ENCODE measurements at places on chromosomes 3 and 15.

GRCh38 chr3:33050071-33050653 is 46.8 kb downstream of the GLB1 start:
- no peak for DNase-seq

DNA sequence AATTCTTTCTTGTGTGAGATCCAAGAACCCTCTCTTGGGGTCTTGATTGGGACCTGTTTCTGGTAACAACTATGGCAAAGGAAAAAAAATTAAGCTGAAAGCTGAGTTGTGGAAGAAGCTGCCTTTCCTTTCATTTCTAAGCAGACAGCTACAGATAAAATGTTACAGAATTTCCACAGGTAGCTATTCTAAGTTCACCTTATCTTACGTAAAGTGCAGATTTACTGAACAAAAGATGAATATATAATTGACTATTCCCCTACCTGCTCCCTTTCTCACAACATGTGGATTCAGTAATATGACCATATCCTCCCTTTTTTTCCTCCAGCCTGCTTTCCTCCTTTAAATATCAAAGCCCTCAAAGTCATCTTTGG is 36.6 kb downstream of the CLEC3B start:
- no peak for DNase-seq

DNA sequence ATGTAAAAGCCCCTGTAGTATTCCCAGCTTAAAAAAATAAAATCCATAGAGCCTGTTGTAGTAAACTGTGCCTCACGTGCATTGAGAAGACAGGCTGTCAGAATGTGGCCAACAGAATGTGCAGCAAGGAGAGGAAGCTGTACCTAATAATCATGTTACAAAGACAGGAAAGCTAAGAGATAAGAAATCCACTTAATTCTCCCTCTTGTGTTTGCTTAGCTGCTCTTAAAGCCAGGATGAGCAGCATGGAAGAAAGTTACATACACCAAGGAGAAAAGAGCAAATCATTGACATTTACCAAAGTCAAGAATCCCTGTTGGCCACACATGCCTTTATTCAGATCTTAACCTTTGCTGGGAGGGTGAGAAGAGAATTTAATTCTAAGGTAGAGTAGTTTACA is 85.9 kb downstream of the TNIK start:
- DNase-seq = no peak

DNA sequence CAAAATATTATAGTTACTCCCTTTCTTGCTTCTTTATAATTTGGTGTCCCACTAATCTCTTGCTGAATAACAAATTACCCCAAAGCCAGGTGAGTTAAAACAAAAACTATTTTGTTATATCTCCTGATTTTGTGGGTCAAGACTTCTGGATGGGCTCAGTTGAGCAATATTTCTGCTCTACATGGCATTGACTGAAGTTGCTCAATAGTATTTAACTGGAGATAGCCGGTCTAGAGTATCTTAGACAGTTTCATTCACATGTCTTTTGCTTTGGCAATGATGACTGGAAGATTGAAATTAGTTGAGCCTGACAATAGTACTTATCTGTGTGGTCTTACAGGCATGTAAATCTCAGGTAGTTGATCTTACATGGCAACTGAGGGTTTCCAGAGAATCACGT is 51.0 kb upstream of the TP63 start:
- no peak for DNase-seq

DNA sequence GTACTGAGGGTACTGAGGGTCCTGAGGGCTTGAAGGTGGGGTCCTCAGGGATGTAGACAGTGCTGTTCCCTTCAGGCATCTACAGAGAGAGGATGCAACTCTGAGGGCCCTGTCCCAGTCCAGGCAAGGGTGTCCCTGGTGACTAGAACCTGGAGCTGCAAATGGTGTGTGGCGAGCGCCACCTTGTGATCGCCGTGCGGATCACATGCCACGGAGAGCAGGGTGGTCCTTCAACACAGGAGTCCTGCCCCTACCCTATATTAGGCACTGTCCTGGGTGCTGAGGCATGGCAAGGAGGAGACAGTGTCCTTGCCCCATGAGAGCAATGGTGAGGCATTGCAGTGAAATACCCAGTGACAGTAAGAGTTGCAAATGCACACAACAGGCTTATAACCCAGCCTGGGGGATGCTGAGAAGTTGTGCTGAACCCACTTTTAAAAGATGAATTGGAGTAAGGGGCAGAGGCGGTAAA is 23.6 kb downstream of the RHCG start:
- DNase-seq = no peak

DNA sequence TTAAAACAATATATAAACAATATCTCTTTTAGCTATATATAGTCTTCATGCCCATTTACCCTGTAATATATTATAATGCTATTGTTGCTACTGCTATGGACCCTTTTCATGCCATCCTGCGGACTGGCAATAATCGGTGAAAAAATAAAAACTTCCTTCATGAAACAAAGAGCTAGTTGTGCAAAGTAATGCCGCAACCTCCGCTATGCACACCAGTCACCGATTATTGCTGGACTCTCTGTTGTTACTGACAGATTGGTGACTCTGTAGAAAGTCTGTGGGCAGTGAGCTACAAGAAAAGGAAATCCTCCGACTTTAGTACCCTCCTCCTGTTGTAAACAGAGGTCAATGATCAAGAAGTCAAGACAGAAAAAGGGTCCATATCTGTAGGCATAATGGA is 17.9 kb upstream of the ICE2 start:
- DNase-seq = no peak

DNA sequence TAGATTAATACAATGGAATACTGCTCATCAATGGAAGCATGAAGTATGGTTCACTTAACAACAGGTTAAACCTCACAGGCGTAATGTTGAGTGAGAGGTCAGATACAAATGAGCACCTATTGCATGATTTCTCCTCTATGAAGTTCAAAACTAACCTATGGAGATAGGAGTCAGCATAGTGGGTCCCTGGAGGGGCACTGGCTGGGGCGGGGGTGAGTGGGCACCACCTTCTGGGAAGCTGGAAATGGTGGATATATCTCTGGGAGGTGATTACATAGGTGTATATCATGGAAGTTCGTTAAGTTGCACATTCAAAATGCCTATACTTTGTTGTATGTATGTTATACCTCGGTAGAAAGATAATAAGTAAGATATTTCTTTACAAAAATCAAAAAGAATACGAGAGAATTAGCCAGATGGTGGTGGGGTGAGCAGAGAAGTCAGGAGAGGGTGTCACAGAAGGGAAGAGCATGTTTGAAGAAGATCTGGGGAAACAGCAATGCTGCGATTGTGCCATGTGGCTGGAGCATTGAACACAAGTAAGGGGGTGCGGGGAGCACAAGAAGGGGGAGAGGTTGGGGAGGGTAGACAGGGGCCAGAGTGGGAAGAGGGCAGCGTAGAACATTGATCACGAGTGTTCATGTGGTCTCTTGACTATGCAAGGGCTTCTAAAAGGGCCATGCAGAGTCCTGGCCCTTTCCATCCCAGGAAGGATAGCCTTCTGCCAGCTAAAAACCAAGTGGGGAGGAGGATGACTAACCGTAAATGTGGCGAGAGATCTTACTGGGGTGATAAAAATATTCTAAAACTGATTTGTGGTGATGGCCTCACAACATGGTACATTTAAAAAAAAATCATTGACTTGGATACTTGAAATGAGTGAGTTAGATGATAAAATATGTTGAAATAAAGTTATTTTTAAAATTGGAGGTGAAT is 30.2 kb downstream of the ITGA11 start:
- no peak for DNase-seq

DNA sequence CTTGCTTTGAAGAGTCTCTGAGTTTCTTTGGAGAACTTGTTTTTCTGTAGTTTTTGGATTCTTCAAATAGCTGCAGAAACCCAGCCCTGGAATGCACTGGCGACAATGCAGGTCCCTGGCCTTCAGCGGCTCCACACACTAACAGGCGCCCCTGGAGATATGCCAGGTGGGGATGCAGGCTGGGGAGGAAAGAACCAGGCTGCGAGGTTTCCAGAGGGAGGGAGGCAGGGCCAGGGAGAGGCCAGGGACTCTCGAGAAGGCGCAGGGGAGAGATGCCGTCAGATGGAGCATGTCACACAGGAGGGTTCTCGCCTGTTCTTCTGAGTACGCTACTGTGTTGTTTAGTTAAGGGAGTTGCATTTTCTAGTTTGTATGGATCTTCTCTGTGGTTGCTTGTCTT is 283.1 kb downstream of the GABRG3 start:
- DNase-seq = no peak

GRCh38 chr15:62164014-62164395 is 1.1 kb downstream of the C2CD4B start:
- DNase-seq = no peak

- no peak for DNase-seq
Observed at GRCh38 chr3:34582055-34582454, 783.6 kb downstream of the PDCD6IP start.

GRCh38 chr3:159938714-159939113 is 49.9 kb upstream of the IL12A start:
- DNase-seq = no peak

DNA sequence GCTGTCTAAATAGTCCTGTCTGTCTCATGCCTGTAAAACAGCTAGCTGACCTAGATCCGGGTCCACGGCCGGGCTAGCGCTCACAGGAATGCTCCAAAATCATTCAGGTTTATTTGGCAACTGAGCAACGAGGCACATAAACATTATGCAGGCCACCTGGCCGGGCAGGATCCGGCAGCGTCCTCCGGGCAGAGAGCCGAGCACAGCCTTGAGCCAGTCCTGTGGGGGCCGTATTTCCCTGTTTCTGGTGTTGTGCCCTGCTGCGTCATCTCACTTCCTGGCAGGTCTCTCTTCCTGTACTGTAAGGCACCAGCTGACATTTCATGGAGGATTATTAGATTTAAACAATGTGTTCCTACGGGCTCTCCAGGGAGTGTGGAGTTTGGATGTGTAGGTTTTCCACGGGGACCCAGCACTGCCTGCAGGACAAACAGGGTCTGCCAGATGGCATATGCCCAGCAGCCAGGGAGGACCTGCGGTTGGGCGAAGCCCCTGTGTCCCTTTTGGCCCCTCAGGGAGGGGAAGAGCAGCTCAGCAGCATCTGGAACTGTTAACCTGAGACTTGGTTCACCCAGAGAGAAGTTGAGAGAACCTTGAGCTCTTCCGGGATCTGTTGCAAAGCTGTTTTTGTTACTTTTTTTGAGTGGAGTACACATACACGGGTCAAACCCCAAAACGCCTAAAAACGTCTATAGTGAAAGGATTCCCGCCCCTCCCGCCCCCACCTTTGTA is 16.6 kb upstream of the LRRK1 start:
- DNase-seq = no peak

- no peak for DNase-seq
Observed at GRCh38 chr3:151135541-151136337, 50.3 kb downstream of the MED12L start.

DNA sequence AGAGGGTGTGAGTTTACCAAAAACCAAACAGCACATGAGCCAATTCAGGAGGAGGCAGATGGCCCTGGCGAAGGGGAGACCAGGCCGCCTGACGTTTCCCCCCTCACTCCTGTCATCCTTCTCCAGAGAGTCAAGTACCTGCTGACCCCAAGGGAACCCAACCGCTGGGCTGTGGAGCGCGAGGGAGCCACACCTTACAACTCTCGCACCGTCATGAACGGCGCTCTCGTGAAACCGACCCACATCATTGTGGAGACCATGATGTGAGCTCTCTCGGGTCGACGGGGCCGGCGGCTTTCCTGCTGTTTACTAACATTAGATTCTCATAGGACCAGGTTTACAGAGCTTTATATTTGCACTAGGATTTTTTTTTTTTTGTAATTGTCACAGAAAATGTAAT is 55.4 kb downstream of the GRIP2 start:
- DNase-seq = no peak

- DNase-seq = no peak
Observed at GRCh38 chr3:158774965-158775364, 26.9 kb upstream of the MFSD1 start.

GRCh38 chr3:65348398-65348995 is 660.7 kb upstream of the ADAMTS9 start:
- DNase-seq = no peak

DNA sequence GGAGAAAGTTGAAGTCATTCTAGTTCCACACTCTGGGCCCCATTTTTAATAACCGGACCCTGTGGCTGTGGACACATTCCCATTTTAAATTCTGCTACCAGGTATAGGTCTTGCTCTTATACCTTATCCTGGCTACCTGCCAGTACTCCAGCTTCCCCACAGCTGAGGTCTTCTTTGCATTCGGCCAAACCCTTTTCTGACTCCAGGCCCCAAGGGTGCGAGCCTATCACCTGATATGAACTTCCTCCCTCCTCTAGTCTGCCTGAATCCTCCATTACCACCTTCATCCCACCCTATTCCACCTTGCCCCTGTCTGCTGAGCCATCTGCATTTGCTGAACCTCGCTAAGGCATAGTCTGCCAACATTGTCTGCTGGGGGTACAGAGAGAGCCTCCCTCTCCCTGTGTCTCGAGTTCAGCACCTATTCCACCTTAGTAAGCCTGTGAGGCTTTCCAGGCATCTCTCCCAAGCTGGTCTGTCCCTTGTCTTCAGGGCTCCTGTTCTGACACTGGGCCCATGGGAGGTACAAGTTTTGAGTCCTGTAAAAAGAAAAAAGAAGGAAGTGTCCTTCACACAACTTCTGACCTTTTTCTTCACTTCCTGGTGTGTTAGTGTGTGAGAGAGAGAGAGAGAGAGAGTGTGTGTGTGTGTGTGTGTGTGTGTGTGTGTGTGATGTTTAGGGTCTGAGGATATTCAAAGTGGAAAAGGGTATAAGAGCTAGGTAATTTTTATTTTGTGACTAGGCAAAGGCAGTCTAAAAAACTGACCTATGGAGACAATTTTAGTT is 27.0 kb downstream of the PDE8A start:
- no peak for DNase-seq

DNA sequence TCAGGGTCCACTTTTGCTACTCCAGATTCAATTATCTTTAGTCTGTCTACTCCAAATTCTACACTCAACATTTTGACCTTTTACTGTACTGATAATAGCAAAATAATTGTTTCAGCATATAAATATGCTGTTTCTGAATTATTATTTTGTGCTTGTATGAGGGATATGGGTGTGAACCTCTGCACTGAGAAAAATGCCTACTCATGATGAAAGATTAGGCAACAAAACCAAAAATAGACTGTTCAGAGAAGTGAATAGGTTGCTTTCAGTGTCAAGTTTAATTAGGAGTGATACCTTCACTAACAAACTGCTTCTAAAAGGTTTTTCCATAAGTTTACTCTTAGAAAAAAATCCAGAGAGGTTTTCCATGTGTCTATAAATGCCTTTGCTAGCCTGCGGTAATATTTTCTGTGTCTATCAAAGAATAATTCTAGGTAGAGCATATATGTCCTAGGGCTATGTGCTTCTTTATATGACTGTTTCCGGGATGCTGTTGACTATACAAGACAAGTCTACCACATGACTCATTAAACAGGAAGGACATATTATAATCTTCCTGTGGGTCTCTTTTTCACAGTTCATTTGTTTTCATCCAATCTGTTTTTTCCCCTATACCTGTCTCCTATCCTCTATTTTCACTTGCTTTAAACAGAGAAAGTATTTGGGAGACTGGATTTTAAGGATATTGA is 218.5 kb upstream of the TTC14 start:
- DNase-seq = no peak

DNA sequence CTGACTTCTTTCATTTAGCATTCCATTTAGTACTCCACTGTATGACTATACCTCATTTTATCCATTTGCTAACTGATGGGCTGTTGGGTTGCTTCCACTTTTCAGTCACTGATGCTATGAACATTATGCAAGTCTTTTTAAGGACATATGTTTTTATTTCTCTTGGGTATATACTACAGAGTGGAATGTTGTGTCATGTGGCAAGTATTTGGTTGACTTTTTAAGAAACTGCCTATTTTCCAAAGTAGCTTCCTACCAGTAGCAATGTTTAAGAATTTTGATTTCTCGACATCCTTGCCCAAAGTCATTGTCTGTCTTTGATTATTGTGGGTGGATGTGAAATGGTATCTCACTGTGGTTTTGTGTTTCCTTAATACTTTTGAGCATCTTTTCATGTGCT is 110.1 kb upstream of the TPM1 start:
- DNase-seq = no peak
